ENCODE measurements at places on chromosomes 5 and 9.

- DNase-seq, result no peak
Measured at GRCh38 chr9:100720922-100721321, 143.0 kb downstream of the CAVIN4 start.

DNA sequence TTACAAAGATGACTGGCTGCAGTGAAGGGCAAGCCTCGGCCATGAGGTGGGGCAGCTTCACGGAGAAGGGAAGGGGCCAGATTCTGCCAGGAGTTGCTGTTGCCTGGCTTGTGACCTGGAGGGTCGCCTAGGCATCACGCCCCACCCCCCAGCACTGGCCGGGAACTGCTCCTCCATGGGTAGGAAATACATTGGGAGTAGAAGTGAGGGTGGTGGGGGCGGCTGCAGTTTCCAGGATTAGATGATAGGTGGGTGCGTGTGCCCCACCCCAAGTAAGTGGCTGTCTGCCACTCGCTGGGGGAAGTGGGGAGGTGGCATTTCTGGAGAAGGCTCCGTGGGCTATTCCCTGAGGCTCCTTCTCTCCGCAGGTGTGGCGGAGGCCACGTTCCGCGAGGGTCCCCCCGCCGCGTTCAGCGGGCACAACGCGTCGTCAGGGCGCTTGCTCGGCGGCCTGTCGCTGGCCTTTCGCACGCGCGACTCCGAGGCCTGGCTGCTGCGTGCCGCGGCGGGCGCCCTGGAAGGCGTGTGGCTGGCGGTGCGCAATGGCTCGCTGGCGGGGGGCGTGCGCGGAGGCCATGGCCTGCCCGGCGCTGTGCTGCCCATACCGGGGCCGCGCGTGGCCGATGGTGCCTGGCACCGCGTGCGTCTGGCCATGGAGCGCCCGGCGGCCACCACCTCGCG is 16.9 kb downstream of the CRB2 start:
- no peak for DNase-seq

GRCh38 chr9:137034039-137034708 is 2.3 kb upstream of the FUT7 start:
- no peak for DNase-seq

DNA sequence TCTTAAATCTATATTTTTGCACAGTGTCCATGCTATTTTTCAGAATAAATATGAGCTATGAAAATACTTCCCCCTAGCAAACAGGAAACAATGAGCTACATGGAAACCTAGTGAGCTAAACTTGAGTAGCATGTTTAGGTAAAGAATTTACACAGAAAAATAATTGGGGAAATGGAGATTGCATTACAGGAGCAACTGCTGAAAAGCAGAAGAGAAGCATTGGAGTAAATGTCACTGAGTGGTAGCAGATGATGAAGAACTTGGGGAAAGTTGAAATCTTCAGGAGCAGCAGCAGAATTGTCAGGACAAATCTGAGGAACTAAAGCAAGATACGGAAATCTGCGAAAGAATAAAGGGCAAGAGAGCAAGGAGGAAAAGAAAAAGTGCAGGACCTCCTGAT is 610.3 kb downstream of the TLE1 start:
- no peak for DNase-seq

GRCh38 chr5:100517301-100517974 is 17.7 kb upstream of the FAM174A start:
- DNase-seq, result no peak

DNA sequence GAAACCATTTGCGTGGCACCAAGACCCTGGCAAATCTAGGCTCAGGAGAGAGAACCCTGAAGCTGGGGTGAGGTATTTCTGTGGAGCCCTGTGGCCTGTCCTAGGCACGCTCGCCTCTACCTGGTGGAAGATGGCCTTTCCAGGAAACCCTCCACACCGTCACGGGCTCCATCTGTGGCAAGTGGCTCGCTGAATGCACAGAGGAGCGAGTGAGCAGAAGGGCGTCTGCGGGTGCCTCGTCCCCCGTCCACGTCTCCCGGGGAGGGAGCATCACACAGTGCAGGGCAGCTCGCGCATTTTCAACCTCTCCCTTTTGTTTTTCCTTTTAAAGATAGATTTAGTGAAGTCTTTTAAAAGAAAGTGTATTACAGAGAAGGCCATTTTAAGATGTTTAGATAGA is 25.3 kb upstream of the RASGEF1C start:
- DNase-seq, result no peak

DNA sequence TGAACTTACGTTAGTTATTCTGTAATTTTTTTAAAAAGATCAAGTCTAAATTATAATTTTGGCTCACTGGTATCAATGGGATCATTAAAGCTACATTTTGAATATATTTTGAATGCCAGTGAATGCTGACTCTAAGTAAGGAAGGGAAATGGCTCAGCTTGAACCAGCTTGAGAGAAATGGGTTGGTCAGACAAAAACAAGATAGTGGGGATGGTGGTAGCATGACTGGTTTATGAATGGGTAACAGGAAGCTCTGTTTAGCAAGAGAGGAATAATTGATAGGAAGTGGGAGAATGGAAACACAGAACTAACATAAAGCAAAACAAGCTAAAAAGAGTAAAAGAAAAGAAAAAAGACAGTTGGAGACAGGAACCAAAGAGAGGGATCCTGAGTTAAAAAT is 220.2 kb downstream of the ADAMTS6 start:
- no peak for DNase-seq

GRCh38 chr5:147751156-147751830 is 31.2 kb downstream of the JAKMIP2 start:
- DNase-seq, result no peak

DNA sequence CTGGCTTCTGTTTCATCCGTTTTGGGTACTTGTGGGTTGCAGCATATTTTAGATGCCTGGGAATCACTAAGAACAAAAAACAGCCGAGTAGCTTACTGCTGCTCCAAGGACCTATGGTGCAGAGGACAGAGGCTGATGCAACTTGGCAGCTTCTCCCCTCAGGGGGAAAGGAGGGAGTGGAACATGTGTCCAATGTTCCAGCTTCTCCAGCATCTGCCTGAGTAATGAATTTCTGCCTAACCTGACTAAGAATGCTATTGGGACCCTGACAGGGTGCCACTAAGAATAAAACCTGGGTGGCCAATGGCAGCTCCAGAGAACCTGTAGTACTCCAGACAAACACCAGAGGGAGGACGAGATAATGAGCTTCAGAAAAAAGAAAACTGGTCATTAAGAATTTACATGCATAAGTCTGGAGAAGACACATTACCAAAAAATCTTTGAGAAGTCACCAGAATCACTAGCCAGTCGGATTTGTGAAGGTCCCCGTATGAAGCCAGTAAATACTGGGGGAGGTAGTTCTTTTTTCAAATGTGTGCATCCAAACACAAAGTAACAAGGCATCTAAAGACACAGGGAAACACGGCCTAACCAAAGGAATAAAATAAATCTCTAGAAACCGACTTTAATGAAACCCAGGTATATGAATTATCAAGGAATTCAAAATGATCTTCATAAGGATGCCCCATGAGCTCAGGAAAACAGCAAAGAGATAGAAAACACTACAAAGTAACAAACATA is 293.5 kb downstream of the HINT1 start:
- no peak for DNase-seq

DNA sequence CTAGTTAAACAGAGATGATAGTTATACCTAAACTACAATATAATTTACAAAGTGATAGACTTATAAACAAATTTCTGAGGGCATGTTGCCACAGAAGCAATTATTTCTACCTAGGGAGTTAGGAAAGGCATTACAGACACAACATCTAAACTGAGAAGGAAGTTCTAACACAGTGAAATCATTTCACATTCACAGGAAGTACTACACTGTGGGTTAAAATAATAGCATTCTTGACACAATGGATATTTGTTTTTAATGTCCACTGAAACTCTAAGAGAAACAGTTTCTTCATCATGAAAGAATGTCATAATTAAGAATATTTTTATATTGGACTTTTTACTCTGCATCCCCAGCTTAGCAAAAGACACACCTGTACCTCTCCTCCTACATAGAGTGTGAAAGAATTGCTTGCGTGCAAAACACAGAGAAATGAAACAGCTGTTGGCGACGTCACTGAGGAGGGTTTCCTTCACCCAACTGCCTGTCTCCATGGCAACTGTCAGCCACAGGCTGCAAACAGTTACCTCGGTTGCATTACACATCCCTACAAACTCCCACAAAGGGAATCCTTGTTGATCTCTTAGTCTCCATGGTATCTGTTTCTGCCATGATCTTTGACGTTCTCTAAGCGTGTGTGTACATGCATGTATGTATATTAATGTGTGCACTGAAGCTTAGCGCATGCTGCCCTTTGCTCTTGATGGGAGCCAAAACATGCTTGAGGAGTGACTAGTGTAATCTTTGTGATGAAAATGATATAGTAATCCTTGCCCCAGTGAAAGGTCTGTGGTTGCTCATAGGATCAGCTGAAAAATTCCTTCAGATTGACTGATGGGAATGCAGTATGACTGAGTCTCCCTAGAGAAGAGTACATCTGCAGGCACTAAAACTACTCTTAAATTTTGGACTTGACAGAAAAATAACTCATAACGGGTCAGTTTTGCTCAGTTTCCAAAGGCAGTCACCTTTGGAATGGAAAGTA is 168.5 kb downstream of the ACTL7B start:
- peak; percentile 34 for DNase-seq

GRCh38 chr5:102547141-102548035 is 48.6 kb upstream of the SLCO6A1 start:
- no peak for DNase-seq

Measured in AG04449 (cell line).